ENCODE measurements at places on chromosomes 7 and 10.

DNA sequence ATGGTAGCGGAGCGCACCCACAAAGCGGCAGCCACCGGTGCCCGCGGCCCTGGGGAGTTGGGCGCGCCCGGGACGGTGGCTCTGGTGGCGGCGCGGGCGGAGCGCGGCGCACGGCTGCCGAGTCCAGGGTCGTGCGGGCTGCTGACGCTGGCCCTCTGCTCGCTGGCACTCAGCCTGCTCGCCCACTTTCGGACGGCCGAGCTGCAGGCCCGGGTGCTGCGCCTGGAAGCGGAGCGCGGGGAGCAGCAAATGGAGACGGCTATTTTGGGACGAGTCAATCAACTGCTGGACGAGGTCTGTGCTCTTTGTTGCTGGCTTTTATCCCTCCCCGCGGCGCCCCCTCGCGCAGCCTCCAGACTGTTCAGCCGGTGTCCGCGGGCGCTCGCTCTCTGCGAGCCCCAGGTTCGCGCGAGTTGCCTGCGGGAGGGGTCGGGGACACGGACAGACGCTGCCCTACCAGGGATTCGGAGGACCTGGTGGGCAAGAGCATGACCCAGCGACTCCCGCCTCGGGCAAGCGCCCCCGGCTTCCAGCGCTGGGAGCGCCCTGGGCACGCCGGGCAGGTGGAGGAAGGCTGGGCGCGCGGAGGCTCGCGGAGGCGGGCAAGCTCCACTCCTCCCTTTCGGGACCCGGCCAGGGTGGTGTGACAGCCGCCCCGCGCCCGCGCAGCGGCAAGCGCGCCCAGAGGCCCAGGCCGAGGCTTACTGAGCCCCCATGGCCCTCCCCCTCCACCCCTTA lies 887 bp downstream of the COL13A1 start:
- DNase-seq: no peak

DNA sequence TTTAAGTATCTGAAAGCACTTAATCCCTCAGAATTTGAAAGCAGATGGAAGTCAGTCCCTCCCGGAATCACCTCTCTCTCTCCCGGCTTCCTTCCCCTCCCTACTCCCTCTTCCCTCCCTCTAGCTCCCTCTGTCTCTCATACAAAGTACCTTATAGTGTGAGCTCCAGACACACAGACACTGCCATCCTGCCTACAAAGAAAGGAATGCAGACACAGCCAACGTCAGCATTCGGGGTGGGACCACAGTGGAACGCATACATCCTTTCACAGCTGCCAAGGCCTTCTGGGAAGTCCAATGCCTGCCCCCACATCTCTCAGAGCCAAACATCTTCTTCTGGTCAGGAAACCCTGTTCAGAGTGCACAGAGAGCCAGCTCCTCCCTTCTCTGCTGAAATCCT lies 9.3 kb downstream of the NOD1 start:
- DNase-seq: no peak

DNA sequence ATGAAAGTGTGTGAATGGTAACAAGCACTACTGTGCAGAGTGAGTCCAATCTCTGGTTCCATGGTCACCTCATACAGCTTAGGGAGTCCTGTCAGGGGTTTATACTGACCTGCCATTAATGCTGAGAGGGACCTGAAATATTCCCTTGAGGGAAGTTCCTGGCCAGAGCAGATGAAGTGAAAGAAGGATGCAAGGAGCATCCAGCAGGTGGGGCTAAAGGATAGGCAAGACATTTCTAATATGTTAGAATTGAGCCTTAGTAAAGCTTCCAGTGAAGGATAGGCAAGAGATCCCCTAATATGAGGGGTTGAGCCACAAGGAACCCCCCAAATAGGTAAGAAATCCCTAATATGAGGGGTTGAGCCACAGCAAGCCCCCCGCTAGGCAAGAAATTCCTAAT lies 25.5 kb upstream of the FAM221A start:
- DNase-seq: no peak

DNA sequence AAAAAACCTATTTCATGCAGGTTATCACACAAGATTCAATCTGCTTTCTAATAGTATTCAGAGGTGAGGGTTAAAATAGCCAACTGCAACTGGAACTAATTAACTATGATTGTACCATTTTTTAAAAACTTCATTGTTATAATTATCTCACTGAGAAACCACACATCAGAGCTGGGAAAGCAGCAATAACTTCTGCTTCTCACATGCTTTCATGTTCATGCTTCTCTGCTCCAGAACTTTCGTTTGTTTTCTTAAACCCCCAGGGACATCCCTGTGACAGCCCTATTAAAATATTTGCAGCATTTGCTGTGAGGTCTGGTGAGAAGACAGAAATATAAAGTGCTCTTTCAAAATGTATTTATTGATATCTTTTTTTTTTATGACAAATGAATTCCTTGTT lies 389.0 kb upstream of the SORCS1 start:
- no peak for DNase-seq

GRCh38 chr7:108660465-108660864 lies 90.8 kb downstream of the DNAJB9 start:
- DNase-seq: no peak
